GM23338 (cell line): ENCODE measurements at places on chromosomes 11 and 22. TPM values are rescaled to one million over a fixed set of nuclear protein-coding genes. Genes with fewer than 3 reads are reported as not detected.

The NTM gene
- total RNA-seq = 5.3 and 14.6 TPM in 2 replicates

The CLCF1 gene
- 0.19 TPM in 1 of 2 replicates, not detected in the other for total RNA-seq

The PVALB gene
- total RNA-seq = not detected in 2 replicates

The MPZL3 gene
- total RNA-seq = 2.9 and 5.7 TPM in 2 replicates

The GDPD4 gene
- total RNA-seq = not detected in 2 replicates

The SPDYC gene
- not detected in 2 replicates for total RNA-seq

The PRR5L gene
- total RNA-seq = 6.6 and 8.9 TPM in 2 replicates

The NXPE2 gene
- total RNA-seq = 0.10 and 0.12 TPM in 2 replicates

DNA sequence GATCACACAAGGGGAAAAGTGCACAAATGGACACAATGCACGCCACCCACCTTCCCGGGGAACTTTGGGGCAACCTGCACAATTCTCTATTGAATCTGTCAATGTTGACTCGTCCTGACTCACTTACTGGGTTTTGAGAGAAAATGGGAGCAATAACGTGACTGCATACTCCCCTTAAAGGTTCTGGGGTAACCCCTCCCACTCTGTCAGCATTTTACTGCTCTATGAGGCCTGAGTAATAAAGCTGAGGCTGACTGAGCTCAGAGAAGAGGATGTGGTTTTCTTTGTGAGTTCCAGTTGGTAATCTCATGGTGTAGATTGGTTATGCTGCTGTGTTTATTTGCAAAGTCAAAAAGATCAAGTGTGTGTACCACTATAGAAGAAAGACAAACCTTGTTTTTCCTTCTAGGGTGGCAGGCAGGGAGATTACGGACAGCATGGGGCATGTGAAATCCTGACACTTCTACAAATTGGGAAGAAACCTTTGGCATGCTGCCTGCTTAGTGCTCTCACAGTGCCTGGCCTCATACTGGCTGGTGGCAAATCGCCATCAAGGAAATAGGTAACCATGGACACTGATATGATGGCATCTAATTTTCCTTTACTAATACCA, 16.1 kb upstream of the APOA1 start:
- no peak for DNase-seq

GRCh38 chr11:102421261-102421660, 31.3 kb downstream of the TMEM123 start:
- no peak for DNase-seq

DNA sequence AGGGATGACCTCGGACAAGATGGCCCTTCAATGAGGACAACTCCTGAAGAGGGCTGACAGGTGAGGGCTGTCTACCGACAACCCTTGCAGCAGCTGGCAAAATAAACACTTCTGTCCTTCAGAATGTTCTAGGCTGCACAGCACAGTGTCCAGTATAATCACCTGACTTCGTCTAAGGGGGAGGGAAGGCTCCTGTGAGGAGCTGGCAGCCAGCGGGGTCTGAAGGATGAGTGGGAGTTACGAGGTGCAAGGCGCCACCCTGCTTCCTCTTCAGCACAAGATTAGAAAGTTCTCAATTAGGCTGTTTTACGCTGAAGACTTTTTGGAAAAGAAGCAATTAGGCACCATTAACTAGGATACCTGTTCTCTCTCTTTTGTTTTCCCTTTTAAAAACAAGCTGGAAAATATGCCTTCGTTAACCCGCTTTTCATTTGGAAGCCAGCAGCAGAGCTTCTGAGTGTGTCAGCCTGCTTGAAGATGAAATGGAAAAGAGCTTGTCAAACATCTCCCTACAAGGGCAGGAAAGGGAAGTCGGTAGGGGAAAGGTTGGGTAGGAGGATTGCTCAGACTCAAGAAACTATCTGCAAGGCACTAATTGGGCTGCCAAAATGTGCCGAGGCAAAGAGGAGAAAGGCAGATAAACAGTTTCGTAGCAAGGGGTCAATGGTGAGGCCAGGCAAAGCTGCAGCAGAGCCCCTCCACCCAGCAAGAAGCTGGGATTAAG, 592.2 kb upstream of the CADM1 start:
- no peak for DNase-seq

DNA sequence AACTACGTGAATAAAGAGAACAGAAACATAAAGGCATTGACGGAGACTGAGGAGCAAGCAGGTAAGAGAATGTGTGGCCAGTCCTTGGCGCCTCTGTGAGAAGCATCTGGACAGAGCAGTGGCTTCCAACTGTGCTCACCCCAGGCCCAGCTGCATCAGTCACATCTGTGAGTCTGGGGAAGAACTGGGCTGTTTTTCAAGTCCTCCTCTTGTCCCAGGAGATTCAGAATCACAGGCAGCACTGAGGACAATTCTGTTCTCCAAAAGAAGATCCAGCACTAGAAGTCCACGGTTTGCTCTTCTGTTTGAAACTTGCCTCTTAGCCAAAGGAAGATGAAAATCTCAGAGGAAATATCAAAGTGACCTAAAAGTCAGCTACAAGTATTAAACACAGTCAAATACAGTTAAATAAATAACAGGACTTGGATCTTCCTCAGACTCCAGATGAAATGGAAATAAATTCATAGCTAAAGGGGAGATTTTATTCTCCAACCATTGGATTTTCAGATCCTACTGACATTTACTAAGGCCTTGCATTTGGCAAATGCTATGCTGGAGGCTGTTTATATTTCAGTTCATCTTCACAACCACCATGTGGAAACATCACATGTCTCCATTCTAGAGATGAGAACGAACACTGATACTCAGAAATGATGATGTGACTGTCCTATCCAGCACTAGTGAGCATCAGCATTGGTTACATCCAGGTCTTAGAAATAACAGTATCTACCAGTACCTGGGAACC, 14.1 kb downstream of the FAM181B start:
- no peak for DNase-seq

GRCh38 chr11:46006418-46007070, 84.1 kb downstream of the LARGE2 start:
- DNase-seq = peak; percentile 93

GRCh38 chr22:28019881-28020861, 101.1 kb upstream of the PITPNB start:
- DNase-seq = peak; percentile 87

- DNase-seq = no peak
These were observed 70.1 kb downstream of the CYB5R2 start for GRCh38 chr11:7603031-7603781.

GRCh38 chr11:93988455-93988854, 32.7 kb upstream of the HEPHL1 start:
- DNase-seq = no peak

DNA sequence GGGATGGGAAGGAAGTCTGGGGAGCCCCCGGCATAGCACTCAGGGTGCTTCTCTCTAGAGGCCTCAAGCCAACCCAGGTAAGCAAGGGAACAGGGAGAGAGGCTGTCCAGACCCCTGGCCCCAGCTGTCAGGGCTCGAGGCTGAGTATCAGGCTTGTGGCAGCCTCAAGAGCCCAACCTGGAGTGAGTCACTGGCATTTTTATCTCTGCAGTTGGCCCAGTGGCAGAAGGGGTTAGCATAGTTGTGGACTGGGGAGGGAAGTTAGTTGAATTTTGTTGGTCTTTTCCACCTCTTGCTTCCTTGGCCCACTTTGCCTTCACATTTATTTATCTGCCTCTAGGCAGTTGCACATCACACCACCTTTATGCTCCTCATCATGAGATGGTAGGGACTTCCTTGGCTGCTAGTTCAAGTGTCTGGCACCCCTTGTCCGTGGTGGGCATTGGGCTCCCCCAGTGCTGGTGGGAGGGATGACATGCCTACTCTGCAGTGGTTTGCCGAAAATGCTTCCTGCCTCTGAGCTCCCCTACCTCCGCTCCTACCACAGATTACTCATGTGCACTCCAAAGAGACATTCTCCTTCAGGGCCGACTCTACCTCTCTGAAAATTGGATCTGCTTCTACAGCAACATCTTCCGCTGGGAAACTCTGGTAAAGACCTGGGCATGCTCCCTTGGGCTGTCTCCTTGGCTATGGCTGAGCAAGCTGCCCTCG, 60.1 kb downstream of the SCN3B start:
- no peak for DNase-seq

DNA sequence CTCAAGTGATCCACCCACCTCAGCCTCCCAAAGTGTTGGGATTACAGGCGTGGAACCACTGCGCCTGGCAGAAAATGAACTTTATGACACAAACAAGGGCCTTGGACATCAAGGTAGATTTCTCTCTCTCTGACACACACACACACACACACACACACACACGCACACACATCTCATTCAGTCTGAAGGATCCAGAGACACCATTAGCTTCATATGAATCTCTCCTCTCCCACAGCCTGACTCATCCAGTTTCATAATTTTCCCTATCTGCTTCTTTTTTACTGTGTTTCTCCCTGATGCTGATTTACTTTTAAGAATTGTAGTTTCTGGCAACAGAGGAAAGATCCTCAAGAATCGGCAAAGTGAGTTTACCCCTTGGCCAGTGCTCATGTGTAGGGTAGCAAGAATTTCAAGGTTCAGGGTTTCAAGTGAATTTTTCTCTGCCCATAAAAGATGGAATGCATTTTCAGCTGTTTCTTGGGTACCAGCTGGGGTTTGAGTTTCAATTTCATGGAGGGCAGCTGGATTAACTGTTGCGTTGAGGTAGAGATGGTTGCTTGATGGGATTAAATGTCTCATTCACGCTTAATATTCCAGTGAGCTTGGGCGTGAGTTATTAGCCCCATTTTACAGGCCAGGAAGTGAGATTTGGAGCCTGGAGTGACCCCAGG, 3.5 kb downstream of the MYO18B start:
- DNase-seq = no peak

DNA sequence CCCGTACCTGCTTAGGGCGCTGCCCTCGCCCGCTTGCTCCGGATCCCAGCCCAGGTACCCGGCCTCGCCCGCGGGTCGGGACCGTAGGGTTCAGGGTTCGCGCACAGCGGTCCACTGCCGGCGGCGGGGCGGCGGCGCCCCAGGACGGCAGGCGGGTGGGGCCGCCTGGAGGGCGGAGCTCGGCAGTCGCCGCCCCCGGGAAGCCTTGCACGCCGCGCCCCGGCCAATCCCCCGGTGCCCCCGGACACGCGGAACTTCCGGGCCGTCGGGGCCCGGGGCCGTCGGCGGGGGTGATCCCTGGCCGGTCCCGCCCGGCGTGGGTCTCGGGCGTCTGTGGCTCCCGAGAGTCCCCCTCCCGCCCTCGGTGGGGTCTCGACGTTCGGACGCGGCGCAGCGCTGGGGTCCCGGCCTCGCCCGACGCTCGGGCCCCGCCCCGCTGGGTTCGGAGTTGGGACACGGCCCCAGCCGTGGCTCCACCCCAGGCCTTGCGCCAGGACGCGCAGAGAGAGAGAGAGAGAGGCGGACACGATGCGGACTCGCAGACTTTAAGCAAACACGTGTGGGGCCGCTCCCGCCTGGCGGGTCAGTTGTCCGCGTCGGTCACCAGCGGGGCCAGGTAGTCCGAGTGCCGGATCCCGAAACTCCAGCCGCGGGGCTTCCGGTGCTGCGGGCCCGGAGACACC, at the start of gene TYMP:
TSS of gene TYMP (minus strand) at position 116 of the 683 bp plus-strand sequence. CDS start 303 bp downstream, outside the sequence.
- DNase-seq = peak; percentile 44

GRCh38 chr22:48491451-48491941, 1336.2 kb downstream of the BRD1 start:
- DNase-seq = no peak

DNA sequence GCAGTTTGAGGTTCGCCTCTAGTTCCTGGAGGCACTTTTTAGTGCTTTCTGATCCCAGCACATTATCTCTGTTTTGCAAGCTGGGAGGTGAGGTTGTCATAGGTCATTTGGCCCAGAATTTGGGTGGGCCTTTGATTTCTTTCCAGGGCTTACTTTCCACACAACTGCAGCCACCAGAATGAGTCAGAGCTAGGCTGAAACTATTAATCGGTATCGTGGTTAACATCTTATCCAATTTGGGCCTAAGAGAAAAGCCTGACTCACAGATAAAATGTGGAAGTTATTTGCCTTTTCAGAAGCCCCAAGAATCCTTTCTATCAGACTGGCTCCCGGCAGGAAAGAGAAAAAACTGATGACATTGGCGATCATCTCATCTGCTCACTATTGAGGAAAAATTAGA, 166.4 kb downstream of the KIRREL3 start:
- no peak for DNase-seq

DNA sequence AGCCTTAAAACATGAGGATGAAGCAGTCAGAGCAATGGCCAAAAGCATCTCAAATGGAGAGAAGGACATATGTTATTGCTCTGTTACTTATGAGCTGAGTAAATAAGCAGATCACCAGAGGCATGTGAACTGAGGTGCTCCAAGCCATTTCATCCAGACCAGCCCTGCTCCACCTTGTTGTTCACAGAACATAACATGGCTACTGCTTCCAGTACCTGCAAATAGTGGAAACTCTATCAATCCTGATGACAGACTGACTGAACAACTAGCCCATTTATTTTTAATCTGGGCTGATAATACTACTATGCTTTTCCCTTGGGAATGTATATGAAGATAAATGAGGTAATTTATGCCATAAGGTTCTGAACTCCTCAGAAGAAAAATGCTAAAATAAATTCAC, 1164.7 kb downstream of the FAM181B start:
- DNase-seq = no peak

GRCh38 chr11:119730789-119731386, 1.9 kb upstream of the NECTIN1 start:
- DNase-seq = no peak

DNA sequence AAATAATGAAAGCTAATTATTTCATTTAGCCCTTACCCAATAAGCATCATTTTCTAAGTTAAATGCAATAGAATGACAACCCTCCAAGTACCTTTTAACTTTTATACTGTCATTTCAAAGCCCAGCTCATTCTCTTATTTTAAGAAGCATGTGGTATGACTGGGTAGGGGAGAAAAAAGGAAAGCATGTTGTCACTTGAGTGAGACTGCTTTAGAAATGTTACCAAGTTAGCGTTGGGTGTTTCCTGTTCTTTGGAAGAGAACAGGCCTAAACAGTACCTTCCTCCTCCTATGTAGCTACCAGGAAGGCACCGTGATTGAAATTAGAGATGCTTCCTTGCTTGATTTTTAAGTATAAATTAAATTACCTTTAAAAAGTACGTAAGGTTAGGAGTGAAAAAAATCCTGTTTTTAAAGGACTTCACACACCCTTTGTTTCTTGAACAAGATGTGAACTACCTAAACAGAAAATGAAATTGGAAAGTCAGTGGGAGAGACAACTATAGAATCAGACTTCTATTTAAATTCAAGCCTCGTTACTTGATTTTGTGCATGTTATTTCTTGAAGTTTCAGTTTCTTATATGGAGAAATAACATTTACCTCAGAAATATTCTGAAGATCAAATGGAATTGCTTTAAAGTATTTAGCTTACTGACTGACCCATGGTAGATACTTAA, 741 bp upstream of the CNTF start:
- DNase-seq = no peak

DNA sequence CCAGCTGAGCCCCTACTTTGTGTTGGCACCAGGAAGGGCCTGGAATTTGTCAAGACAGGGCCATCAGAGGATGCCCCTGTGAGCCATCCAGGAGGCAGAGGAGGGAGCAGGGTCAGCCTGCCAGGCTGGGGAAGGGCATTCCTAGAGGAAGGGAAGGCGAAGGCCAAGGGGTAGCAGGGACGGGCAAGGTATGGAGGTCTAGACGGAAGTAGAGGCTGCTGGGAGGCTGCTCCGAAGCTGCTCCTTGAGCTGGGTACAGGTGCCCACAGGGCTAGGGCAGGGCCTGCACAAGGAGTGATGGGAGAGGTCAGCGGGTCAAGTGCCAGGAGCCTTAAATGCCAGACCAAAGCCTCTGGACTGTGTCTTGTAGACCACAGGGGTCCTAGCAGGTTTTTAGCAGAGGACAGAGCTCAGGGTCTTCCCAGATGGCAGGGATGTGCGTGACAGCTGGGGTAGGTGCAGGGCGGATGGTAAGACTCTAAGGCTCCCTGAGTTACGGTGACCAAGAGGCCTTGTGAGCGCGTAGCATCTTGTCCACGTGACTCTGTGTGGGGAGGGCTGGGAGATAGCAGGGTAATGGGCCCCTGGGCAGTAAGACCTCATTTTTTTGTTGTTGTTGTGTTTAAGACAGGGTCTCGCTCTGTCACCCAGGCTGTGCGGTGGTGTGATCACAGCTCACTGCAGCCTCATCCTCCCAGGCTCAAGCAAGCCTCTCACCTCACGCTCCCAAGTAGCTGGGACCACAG, 31.7 kb upstream of the CSNK1E start:
- DNase-seq = no peak
